ENCODE measurements at places on chromosomes 4 and X.

- no peak for DNase-seq
Measured at GRCh38 chr4:173169178-173169427, 492 bp downstream of the GALNT7 start.

GRCh38 chr4:101122019-101122418, 225.3 kb downstream of the PPP3CA start:
- no peak for DNase-seq

- DNase-seq: no peak
Measured at GRCh38 chrX:142084611-142085010, 120.5 kb downstream of the MAGEC2 start.

- no peak for DNase-seq
Measured at GRCh38 chrX:9249051-9249846, 215.3 kb upstream of the FAM9B start.

DNA sequence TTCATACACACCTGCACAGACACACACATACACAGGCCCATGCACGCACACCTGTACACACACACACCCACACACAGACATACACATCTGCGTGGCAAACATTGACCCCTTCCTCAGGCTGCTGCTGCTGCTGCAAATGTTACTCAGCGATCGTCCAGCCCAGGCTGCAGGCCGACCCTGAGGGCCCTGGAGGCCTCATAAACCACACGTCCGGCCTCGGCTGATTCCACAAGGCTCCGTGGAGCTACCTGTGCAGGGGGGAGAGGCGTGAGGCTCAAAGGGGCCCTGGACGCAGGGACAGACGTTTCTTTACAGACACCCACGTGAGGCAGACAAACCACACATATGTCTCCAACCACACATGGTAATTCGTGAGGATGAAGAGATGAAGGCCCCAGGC, 53.9 kb upstream of the PPP2R3B start:
- no peak for DNase-seq

GRCh38 chrX:65879977-65880799, 159.7 kb downstream of the VSIG4 start:
- DNase-seq: no peak

GRCh38 chrX:53483416-53483815, 49.2 kb upstream of the HSD17B10 start:
- no peak for DNase-seq
